NCI-H345 (cell line): ENCODE measurements at places on chromosomes 2 and 18.

DNA sequence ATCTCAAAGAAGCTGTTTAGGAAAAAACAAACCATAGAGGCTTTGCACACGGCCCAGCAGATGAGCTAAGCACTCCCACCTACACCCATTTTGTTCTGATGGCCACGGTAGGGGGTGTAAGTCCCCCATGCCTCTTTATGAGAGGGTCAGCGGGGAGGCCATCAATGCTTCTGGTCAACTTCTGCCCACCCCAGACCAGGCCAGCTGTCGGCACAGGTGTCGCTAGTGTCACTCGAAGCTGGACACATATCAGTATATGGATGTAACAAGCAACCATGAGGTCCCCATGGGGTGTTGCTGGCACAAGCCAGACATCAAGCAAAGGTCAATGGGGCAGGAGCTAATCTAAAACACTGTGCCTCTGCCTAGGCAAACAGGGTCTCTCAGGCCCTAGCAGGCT, 23.7 kb upstream of the SLC35F6 start:
- DNase-seq = no peak

GRCh38 chr2:27652341-27652740, 11.1 kb downstream of the SUPT7L start:
- no peak for DNase-seq

DNA sequence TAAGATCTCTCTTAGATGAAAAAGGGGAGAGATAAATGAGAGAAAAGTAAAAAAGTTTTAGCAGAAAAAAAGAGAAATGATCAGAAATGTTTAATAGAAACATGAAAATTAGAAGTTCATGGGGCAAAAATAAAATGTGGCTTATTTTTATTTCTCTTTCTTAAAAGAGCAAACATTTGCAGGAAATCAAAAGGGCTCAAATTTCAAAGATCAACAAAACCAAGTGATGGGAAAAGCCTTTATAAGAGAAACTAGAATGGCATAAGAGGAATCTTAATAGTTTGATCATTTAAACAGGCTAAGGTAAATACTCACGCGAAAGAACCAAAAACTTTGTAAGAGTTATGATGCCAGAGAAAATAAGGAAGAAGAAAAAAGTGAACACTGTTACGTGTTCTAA, 23.3 kb upstream of the DAW1 start:
- DNase-seq = no peak

GRCh38 chr2:18345848-18346247, 214.6 kb downstream of the RDH14 start:
- no peak for DNase-seq

- no peak for DNase-seq
These were observed 40.9 kb upstream of the ATP6V1B1 start for GRCh38 chr2:70894765-70895164.
